ENCODE measurements at places on chromosomes 2 and 18.

DNA sequence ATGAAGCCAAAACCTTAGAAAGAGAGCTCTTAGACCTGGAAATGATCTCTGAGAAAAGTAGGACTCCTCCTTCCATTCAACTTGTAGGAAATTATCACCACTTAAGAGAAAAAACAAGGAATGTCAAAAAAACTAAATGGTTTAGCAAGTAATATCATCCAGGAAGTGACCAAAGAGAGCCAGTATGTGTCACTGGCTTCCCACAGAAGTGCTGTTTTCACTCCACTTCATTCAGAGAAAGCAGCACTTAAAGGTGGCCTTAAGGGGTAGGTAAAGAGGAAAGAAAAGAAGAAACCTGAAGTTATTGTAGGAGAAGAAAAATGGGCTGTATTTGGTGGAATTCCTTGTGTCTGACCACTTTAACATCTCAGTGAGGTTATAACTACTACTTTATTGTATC lies 414.4 kb upstream of the ETAA1 start:
- DNase-seq = no peak

DNA sequence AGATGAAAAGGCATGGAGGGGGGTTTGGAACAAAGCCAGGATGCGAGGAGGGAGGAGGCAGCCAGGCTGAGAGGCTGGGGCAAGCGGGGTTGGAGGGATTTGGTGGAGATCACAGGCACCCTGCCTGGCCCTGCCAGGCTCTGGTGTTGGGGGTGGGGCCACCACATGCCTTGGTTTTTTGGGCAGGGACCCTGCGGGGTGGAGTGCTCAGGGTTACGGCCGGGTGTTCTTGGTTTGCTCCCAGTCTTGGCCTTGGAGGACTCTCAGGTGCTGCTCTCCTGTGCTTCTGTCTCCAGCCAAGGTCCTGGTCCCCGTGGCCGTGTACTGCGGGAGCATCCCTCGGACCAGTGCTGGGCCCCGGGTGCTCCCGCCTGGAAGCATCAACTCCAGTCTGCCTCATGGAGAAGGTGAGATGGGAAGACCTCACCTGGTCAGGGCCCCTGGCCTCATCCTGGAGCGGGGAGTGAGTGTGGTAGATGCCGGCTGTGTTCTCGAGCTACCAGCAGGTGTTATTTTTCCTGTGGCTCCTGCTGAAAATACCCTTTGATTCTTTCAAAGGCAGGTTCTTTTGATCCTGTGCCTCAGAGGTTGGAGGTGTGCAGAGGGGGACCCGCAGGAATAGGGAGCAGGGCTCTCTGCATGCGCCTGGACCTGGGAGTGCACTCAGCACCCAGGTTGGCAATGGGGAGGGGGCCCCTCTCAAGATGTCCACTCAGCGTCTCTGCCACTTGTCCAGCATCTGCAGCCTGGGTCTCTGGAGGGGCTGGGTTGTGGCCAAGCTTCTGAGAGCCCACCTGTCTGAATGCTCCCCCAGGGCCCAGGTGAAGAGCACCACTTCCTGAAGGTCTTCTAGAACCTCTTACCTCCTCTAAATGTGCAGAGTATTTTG lies 17.0 kb downstream of the TOGARAM2 start:
- DNase-seq = no peak

DNA sequence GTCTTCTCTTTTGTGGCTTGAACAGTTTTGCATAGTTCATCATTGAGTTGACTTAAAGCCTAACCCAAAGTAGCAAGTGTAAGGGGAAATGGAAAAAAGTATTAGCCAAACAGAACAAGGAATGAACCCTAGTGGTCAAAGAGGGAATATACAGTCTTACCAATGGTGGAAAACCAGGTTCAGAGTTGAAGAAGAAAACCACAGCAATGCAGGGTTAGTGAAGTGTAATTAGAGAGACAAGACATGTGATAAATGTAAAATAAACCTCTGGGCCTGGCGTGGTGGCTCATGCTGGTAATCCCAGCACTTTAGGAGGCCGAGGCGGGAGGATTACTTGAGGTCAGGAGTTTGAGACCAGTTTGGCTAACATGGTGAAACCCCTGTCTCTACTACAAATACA lies 2.4 kb downstream of the TTN start:
- DNase-seq = no peak

DNA sequence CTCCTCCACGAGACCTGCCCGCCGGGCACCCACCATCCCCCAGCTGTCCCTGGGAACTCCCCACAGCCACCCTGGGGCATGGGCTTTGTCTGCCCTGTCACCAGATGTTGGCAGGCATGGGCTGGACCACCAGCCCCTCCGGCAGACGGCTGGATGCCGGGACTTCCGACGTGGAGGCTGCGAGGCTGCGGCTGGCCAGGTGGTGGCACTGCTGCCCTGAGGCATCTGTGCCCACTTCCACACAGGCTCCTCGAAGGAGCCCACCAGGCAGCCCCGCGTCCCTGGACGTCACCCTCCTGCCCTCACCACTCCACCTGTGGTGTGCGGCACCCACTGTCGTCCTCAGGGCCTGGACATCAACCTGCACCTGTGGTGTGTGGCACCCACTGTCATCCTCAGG lies 319.9 kb upstream of the SALL3 start:
- DNase-seq = peak; percentile 51

- no peak for DNase-seq
These were observed 47.8 kb downstream of the CYP27C1 start for GRCh38 chr2:127172306-127172705.

DNA sequence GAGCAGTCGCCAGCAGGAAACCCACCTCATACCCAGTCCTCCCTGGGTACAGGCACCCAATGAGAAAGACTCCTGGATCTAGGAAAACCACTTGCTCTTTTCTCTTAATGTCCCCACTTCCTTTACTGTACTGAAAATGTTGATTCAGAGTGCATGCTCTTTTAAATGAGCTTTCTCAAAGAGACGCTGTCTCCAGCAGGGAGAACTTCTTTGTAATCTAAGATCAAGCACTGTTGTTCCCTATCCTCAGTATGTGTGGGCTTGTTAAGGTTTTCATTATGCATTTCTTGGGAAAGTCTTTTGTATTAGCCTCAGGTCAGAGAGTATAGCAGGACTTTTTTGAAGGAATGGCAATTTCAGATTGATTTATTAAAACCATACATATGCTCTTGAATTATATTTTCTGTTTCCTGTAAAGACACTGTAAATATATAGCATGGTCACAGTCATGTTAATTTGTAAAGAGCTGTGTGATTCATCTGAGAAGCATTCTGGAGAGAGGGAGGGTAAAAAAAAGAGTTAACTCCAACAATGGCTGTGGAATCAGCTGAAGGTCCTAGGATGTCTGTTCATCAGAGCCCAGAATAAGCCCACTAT lies 178.1 kb downstream of the MGAT5 start:
- DNase-seq = no peak

All from activated CD4-positive, alpha-beta T cell treated with anti-CD3 and anti-CD28 coated beads for 36 hours (primary cell).